ENCODE measurements at places on chromosomes 6 and 20.

- peak overlapping the region; percentile 25 for H3K4me3 ChIP-seq
- peak; percentile 61 for DNase-seq
- H3K27me3 ChIP-seq, result no peaks in the 10 kb centered on the region
- peak overlapping the region; percentile 63 for H3K27ac ChIP-seq
- H3K36me3 ChIP-seq, result no peaks in the 10 kb centered on the region
- peaks cover 78% of the 10 kb centered on the region for H3K4me1 ChIP-seq
Measured at GRCh38 chr20:49668181-49668877, 45.3 kb downstream of the B4GALT5 start.

GRCh38 chr6:72976484-72976883 is 248.8 kb downstream of the KHDC1L start:
- no peaks in the 10 kb centered on the region for H3K4me1 ChIP-seq
- no peak overlapping the region for H3K27ac ChIP-seq
- DNase-seq, result no peak
- H3K36me3 ChIP-seq, result no peaks in the 10 kb centered on the region
- no peak overlapping the region for H3K4me3 ChIP-seq
- H3K27me3 ChIP-seq, result no peaks in the 10 kb centered on the region

- no peaks in the 10 kb centered on the region for H3K36me3 ChIP-seq
- H3K27me3 ChIP-seq, result no peaks in the 10 kb centered on the region
- DNase-seq, result no peak
- H3K4me3 ChIP-seq, result no peak overlapping the region
- H3K4me1 ChIP-seq, result no peaks in the 10 kb centered on the region
Measured at GRCh38 chr6:153563001-153563400, 431.9 kb upstream of the RGS17 start.

- no peaks in the 10 kb centered on the region for H3K4me1 ChIP-seq
- H3K27ac ChIP-seq, result no peak overlapping the region
- H3K4me3 ChIP-seq, result no peak overlapping the region
- no peaks in the 10 kb centered on the region for H3K27me3 ChIP-seq
- DNase-seq, result no peak
Measured at GRCh38 chr6:12148841-12149240, 136.7 kb downstream of the HIVEP1 start.

DNA sequence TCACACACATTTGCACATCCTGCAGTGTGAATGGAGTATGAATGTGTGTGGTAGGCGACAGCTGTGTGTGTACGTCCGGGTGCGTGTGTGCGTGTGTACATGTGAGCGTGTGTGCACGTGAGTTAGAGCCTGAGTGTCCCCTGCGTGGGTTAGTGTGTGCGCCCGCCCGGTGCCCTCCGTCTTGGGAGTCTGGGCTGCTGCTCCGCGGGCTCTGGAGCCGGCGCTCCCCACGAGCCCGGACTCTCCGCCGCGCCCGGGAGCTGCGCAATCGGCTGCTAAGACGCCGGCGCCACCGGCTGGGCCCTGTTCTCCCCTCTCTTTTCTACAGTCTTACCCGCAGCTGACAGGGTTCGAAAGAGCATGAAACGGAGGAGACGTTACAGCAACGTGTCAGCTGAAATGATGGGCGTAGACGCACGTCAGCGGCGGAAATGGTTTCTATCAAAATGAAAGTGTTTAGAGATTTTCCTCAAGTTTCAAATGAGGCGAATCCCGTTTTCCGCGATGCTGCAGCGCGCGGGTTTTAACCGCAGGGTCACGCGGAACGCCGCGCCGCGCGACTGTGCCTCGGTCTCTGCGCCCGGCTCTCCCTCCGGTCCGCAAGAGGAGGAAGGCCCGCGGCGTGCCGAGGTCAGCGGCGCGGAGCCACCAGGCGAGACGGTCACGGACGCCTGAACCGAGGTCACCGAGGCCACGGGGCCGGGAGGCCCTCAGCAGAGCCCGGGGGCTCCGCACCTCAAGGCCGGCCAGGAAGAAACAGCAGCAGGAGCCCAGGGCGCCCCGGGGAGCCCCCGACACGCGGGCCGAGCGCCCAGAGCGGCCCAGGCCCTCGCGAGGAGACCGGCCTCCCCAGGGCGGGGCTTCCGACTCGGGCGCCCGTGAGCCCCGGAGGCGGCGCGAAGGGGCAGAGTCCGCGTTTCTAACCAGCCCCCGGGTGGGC is 95.3 kb upstream of the BHLHE23 start:
- H3K27ac ChIP-seq, result peak overlapping the region; percentile 45
- H3K27me3 ChIP-seq, result peaks cover 16% of the 10 kb centered on the region
- H3K4me3 ChIP-seq, result peak overlapping the region; percentile 62

GRCh38 chr20:51461306-51461705 is 81.2 kb downstream of the NFATC2 start:
- H3K4me1 ChIP-seq, result peaks cover 31% of the 10 kb centered on the region
- H3K27me3 ChIP-seq, result no peaks in the 10 kb centered on the region
- no peak for DNase-seq
- no peaks in the 10 kb centered on the region for H3K36me3 ChIP-seq
- no peak overlapping the region for H3K4me3 ChIP-seq
- H3K27ac ChIP-seq, result no peak overlapping the region

GRCh38 chr20:16158976-16159286 is 414.3 kb downstream of the KIF16B start:
- no peaks in the 10 kb centered on the region for H3K36me3 ChIP-seq
- no peak overlapping the region for H3K4me3 ChIP-seq
- no peaks in the 10 kb centered on the region for H3K27me3 ChIP-seq
- no peaks in the 10 kb centered on the region for H3K4me1 ChIP-seq
- no peak overlapping the region for H3K27ac ChIP-seq

DNA sequence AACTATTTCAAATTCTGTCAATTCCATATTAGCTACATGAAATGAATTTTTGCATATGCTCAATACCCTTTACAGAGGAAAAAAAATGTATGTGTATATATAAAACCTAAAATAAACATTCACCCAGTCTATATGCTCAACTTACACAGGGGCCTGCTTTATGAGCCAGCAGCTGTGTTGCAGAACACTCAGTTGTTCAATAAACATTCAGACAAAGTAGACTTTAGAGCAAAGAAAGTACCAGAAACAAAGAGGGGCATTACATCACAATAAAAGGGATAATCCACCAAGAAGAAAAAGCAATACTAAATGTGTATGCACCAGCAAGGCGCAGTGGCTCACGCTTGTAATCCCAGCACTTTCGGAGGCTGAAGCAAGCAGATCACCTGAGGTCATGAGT is 9.5 kb downstream of the COQ3 start:
- DNase-seq, result no peak
- H3K27me3 ChIP-seq, result no peaks in the 10 kb centered on the region
- H3K4me3 ChIP-seq, result no peak overlapping the region
- no peaks in the 10 kb centered on the region for H3K4me1 ChIP-seq

GRCh38 chr6:27237089-27237803 is 10.3 kb upstream of the PRSS16 start:
- no peak overlapping the region for H3K4me3 ChIP-seq
- H3K27me3 ChIP-seq, result peaks cover 54% of the 10 kb centered on the region
- H3K27ac ChIP-seq, result no peak overlapping the region
- H3K4me1 ChIP-seq, result peaks cover 19% of the 10 kb centered on the region
- no peaks in the 10 kb centered on the region for H3K36me3 ChIP-seq

GRCh38 chr6:39451831-39452230 is 129.3 kb upstream of the KCNK16 start:
- H3K4me1 ChIP-seq, result no peaks in the 10 kb centered on the region
- no peaks in the 10 kb centered on the region for H3K36me3 ChIP-seq
- no peaks in the 10 kb centered on the region for H3K27me3 ChIP-seq
- no peak overlapping the region for H3K4me3 ChIP-seq
- H3K27ac ChIP-seq, result no peak overlapping the region
- DNase-seq, result no peak

- H3K4me1 ChIP-seq, result no peaks in the 10 kb centered on the region
- H3K36me3 ChIP-seq, result no peaks in the 10 kb centered on the region
- H3K27me3 ChIP-seq, result no peaks in the 10 kb centered on the region
- H3K4me3 ChIP-seq, result no peak overlapping the region
Measured at GRCh38 chr6:61841958-61842357, 444.1 kb downstream of the KHDRBS2 start.

- H3K27ac ChIP-seq, result no peak overlapping the region
- H3K27me3 ChIP-seq, result no peaks in the 10 kb centered on the region
- H3K4me1 ChIP-seq, result no peaks in the 10 kb centered on the region
- no peak overlapping the region for H3K4me3 ChIP-seq
- no peak for DNase-seq
Measured at GRCh38 chr6:63418741-63419140, 99.0 kb upstream of the LGSN start.

DNA sequence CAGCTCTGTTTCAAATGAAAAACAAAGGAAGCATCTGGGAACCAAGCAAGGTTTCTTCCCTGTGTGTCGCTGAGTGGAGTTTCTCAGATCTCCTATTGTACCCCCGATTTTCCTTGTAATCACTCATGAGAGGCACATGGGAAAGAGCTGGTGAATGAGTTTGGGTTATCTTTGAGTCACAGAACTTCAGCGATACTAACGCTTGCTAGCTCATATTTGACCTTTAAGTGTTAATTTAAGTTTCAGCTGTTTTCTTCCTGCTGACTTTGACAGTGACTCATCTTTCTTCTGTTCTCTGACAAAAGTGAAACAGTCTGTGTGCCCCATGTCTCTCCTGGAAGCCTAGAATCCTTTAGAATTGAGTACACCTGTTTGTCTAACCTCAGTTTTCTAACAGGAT is 261.1 kb upstream of the RGS17 start:
- no peak for DNase-seq
- H3K27me3 ChIP-seq, result no peaks in the 10 kb centered on the region
- H3K4me1 ChIP-seq, result no peaks in the 10 kb centered on the region

- no peaks in the 10 kb centered on the region for H3K4me1 ChIP-seq
- H3K27me3 ChIP-seq, result no peaks in the 10 kb centered on the region
- no peak for DNase-seq
- H3K36me3 ChIP-seq, result no peaks in the 10 kb centered on the region
Measured at GRCh38 chr6:149153100-149153499, 164.4 kb upstream of the TAB2 start.

DNA sequence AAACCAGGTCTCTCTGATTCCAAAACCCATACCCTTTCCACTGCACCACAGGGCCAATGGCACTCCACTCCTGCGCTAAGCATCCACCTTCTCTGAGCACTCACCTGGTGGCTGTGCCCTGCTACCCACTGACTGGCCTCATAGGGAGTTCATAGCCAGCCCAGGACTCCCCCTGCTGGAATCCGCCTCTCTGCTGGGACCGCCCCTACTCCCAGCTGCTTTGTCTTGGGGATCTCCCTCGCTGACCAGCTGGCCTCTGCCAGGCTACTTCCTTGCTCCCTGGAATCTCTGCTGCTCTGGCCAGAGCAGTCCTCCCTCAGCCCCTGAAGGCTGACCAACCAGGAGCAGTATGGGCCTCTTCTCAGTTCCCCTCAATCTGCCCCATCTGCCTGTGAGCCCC is 129.7 kb downstream of the FAXC start:
- H3K36me3 ChIP-seq, result no peaks in the 10 kb centered on the region
- H3K27me3 ChIP-seq, result no peaks in the 10 kb centered on the region

DNA sequence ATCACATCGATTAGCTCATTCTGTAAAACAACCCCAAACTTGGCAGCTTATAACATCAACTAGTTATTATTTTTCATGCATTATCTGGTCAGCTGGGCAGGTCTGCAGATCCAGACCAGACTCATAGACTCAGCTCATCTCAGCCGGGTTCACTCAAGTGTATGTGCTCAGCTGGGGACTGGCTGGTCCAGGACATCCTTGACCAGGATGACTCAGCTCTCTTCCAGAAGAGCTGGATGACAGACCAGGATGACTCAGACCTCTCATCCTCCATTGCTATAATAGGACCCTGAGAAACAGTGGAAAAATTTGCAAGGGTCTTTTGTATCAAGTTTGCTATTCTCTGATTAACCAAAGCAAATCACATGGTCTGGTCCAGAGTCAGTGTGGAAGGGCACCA is 312.5 kb upstream of the PLCB4 start:
- no peaks in the 10 kb centered on the region for H3K36me3 ChIP-seq
- no peaks in the 10 kb centered on the region for H3K4me1 ChIP-seq
- DNase-seq, result no peak
- H3K27me3 ChIP-seq, result no peaks in the 10 kb centered on the region

GRCh38 chr6:15077006-15077405 is 168.9 kb upstream of the JARID2 start:
- H3K27me3 ChIP-seq, result no peaks in the 10 kb centered on the region
- DNase-seq, result no peak
- no peaks in the 10 kb centered on the region for H3K4me1 ChIP-seq
- H3K36me3 ChIP-seq, result no peaks in the 10 kb centered on the region
- H3K4me3 ChIP-seq, result no peak overlapping the region
- no peak overlapping the region for H3K27ac ChIP-seq

DNA sequence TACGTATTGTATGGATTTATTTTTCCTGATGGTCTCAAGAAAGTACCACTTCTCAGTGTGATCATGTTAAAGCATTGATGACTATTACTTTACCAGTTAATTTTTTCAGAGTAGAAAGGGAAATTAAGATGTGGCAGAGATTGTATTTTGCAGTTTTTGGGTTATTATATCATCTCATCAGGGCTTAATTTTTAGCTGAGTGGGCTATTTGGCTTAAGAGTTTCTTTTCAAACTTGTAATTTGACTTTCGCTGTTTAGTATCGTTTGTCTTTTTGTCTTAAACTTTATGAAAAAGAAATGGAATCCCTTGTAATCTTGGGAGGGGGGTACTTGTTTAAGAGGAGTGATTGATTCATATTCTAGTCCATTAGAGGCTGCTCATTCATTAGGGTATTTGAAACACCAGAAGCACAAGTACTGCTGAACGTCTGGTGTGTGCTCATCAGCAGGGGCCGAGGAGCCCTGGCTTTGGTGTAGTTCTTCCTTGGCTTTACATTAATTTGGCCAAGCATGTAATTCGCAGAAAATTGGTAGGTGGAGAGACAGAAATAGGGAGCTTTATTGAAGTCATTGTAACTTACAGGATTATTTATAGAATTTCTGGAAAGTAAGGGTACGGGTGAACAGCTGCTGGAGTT is 112.4 kb downstream of the TIAM2 start:
- H3K27ac ChIP-seq, result no peak overlapping the region
- H3K4me1 ChIP-seq, result no peaks in the 10 kb centered on the region
- no peak overlapping the region for H3K4me3 ChIP-seq
- H3K36me3 ChIP-seq, result no peaks in the 10 kb centered on the region
- DNase-seq, result no peak

GRCh38 chr20:362271-363254 is 15.7 kb downstream of the NRSN2 start:
- H3K27ac ChIP-seq, result no peak overlapping the region
- H3K27me3 ChIP-seq, result no peaks in the 10 kb centered on the region
- no peaks in the 10 kb centered on the region for H3K36me3 ChIP-seq
- peak; percentile 88 for DNase-seq

- no peaks in the 10 kb centered on the region for H3K36me3 ChIP-seq
- H3K4me3 ChIP-seq, result no peak overlapping the region
- no peaks in the 10 kb centered on the region for H3K4me1 ChIP-seq
- no peaks in the 10 kb centered on the region for H3K27me3 ChIP-seq
- no peak overlapping the region for H3K27ac ChIP-seq
Measured at GRCh38 chr6:157632821-157633220, 190.2 kb upstream of the SNX9 start.

DNA sequence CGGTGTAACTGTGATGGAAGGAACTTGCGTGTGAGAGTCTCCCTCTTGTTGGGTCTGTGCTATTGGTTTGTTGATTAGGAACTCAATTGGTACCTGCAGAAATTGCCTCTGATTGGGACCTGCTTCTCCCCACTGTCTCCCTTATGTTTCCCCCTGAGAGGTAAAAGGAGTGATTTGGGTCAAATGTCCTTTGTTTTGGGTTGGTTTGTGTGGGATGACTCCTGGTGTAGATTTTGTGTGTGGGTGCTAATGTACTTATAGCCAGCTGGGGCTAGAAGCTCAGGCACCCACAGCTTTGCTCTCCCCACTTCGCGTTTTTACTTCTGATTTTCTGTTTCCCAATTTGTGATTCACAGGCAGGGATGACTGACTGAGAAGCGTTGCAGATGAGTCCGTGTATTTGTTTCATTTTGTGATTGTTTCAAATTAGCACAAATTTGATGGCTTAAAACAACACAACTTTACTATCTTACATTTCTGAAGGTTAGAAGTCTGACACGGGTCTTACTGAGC is 79.1 kb downstream of the UTRN start:
- no peak overlapping the region for H3K27ac ChIP-seq
- DNase-seq, result no peak
- H3K4me1 ChIP-seq, result peaks cover 35% of the 10 kb centered on the region
- H3K27me3 ChIP-seq, result no peaks in the 10 kb centered on the region
- no peaks in the 10 kb centered on the region for H3K36me3 ChIP-seq
- no peak overlapping the region for H3K4me3 ChIP-seq

Data from stomach (tissue), 19 donors.